Camera-type eye (tissue), 1 donor: ENCODE measurements at places on chromosomes 3 and 15. TPM values are rescaled to one million over a fixed set of nuclear protein-coding genes. Genes with fewer than 3 reads are reported as not detected.

MESP2 gene
- total RNA-seq: 2.8 TPM

FURIN gene
- total RNA-seq: 30.1 TPM

AADAC gene
- not detected for total RNA-seq

NEO1 gene
- total RNA-seq: 83.9 TPM

CLDN18 gene
- total RNA-seq: not detected

PIF1 gene
- 5.7 TPM for total RNA-seq

TYRO3 gene
- 11.6 TPM for total RNA-seq

GPR149 gene
- total RNA-seq: 3.8 TPM

NEK10 gene
- 6.2 TPM for total RNA-seq

TMC3 gene
- total RNA-seq: 0.22 TPM

SPRED1 gene
- total RNA-seq: 48.4 TPM

ZNF502 gene
- total RNA-seq: 22.1 TPM

SCG5 gene
- 42.4 TPM for total RNA-seq

IQCF5 gene
- total RNA-seq: not detected

KBTBD13 gene
- not detected for total RNA-seq

TTC21A gene
- total RNA-seq: 9.6 TPM

WNT7A gene
- total RNA-seq: 9.1 TPM

SRP14 gene
- total RNA-seq: 252 TPM

RHCG gene
- total RNA-seq: 1.0 TPM

PLA2G4E gene
- total RNA-seq: 0.16 TPM

KNSTRN gene
- 26.5 TPM for total RNA-seq

IGF2BP2 gene
- 84.2 TPM for total RNA-seq

GABRG3 gene
- total RNA-seq: 17.8 TPM

ALPK3 gene
- total RNA-seq: 11.1 TPM

MYD88 gene
- total RNA-seq: 20.4 TPM

RARB gene
- 86.3 TPM for total RNA-seq

PP2D1 gene
- total RNA-seq: not detected

SLC28A2 gene
- total RNA-seq: not detected

FYCO1 gene
- 51.7 TPM for total RNA-seq

FBXW12 gene
- not detected for total RNA-seq

SH3BP5 gene
- total RNA-seq: 69.2 TPM

STARD5 gene
- total RNA-seq: 5.1 TPM

RBP2 gene
- not detected for total RNA-seq

FAM3D gene
- total RNA-seq: 6.4 TPM

PLD1 gene
- total RNA-seq: 64.5 TPM

ATP13A5 gene
- 0.22 TPM for total RNA-seq

CNTN6 gene
- total RNA-seq: 12.5 TPM

LSAMP gene
- 52.5 TPM for total RNA-seq

ZNF80 gene
- not detected for total RNA-seq
